Tongue (tissue), 3 donors: ENCODE measurements at places on chromosomes 3 and 15. TPM values are rescaled to one million over a fixed set of nuclear protein-coding genes. Genes with fewer than 3 reads are reported as not detected.

- DNase-seq, result no peak
Observed at GRCh38 chr3:194233150-194233549, 97.2 kb downstream of the HES1 start.

The ADGRG7 gene
- not detected for total RNA-seq

The SPTSSB gene
- 4.4 TPM for total RNA-seq

DNA sequence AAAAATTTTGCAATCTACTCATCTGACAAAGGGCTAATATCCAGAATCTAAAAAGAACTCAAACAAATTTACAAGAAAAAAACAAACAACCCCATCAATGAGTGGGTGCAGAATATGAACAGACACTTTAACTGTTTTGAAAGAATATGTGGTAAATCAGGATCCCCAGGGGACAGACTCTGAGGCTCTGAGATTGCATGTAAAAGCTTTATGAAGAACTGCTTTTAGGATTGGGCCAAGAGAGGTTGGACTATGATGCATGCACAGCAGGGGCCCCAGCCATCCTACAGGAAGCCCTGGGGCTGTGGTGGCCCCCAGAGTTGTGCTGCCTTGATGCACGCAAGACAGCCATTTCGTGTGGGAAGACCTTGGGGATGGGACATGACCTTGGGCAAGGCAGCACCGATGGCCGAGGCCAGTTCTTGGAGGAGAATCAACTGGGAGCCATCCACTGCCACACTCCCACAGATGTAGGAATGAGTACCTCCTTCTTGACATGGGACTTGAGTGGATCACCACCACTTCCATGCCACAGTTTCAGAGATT, 298.1 kb upstream of the THBS1 start:
- DNase-seq, result no peak

DNA sequence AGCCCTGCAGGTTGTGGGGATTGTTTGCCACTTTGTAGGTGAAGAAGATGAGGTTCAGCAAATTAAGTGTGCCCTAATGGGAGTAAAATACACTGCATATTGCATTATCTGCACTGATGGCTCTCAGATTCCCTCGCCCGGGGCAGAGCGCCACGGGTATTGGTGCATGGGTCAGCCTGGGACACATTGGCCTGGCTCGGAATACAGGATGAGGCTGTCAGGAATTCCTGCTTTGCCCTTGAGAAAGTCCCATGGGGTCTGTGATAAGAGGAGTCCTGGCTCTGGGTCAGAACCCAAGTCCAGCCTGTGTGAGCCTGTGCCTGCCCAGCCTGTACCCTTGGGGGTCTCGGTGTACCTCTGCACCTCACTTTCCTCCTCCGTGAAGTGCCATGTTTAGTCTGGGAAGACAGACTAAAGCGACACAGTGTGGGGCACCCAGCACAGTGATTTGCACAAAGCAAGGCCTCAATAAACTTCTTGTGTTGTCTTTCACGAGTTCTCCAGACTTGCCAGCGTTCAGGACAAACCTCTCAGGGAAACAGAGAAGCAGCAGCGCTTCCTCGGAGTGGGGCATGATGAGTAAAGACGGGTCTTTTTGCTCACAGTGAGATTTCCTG, 107.6 kb downstream of the LRRK1 start:
- no peak for DNase-seq

The LRRC34 gene
- total RNA-seq, result 4.3 TPM

DNA sequence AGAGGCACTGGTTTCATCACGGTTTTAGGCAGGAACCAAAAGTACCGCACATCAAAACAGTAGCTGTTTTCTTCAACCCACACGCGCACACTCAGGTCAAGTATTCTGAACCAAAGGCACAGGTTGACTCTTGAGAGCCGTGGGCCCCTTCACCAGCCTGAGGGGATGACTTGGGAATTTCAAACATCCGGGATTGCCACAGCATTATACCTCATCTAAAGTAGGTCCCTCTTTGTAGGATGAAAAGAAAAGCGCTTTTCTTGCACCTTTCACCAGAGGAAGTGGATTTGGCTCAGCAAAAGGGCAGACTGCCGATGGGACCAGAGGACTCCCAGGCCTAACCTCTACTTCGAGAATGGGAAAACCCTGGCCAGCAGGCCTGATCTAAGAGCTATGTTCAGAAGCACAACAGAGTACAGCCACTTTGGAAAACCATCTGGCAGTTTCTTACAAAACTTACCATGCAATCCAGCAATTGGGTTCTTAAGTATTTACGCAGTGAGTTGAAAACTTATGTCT, 88.2 kb upstream of the PROK2 start:
- no peak for DNase-seq

DNA sequence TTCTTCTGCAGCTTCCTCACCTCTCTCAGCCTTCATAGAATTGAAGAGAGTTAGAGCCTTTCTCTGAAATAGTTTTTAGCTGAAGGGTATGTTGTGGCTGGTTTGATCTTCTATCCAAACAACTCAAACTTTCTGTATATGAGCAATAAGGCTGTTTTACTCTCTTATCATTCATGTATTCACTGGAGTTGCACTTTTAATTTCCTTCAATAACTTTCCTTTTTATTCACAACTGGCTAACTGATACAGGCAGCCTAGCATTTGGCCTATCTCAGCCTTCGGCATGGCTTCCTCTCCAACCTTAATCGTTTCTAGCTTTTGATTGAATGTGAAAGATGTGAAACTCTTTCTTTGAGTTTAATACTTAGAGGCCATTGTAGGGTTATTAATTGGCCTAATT, 109.3 kb downstream of the GTPBP8 start:
- no peak for DNase-seq

The GOLGA8J gene
- not detected for total RNA-seq

- DNase-seq, result no peak
Observed at GRCh38 chr3:187084126-187084525, 55.2 kb downstream of the RPL39L start.

DNA sequence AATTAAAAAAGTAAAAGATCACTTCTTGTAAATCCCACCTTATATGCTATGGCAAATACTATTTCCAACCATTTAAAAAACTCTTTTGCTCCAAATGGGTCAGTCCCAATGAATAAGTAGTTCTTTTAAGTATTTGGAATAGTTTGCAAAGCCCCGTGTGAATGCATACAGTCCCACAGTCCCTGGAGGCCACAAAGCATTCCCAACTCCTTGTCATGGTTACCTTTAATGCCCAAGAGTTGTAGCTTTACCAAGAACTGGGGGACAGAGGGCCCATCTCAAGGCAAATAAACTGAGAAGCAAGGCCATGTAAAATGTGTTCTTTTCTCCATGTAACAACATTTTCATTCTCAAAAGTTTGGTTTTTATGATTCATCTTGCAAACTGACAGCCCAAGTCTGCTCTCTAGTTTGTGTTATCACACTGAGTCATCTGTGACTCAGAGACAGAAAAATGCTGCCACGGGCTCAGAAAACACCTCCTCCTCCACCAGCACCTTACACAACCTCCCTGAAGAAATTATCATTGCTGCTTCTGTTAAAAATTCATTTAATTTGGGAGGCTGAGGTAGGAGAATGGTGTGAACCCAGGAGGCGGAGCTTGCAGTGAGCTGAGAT, 336.2 kb downstream of the ERC2 start:
- no peak for DNase-seq

DNA sequence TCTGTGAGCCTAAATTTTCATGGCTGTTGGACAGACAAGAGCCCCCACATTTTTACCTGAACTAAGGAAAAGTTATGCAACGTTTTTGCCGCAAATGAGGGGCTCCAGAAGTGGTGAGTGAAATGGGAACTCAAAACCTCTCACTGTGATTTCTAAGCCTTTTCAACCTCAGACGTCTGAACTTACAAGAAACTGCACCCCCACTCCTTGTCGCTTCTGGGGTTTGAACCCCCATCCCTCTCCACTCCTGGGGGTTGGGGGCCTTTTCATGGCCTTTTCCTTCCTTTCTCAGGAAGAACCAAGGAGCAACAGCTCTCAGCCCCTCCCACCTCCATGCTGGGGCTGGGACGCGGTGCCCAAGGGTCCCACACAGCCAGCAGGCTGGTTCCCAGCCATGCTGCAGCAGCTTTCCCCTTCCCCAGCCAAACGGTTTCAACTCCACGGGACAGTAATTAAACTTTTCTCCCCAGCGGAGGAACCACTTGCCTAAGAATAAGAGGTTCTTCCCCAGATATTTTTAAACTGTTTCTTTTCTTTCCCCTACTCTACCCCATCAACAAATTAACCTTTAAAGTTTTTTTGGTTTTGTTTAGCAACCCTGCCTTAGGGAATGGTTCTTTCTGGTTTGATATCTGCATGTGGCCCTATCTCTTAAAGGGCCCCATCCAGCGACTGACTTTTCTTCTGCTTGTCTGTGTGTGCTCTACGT, 387.6 kb upstream of the CBLB start:
- DNase-seq, result no peak

DNA sequence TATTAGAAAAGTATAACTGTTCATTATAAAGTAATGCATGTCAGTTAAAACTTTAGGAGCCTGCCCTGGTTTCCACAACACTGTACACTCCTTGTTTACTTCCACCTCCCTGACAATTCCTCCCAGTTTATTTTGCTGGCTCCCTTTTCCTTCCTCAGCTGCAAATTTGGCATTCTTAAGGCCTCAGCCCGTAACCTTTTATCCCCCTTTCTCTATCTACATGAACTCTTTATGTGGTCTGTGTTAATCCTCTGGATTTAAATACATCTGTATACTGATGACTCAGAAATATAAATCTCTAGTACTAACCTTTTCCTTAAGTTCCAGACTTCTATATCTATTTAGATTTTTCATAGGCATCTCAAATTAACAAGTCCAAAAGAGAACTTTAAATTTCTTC, 143.6 kb downstream of the OTOL1 start:
- DNase-seq, result no peak

DNA sequence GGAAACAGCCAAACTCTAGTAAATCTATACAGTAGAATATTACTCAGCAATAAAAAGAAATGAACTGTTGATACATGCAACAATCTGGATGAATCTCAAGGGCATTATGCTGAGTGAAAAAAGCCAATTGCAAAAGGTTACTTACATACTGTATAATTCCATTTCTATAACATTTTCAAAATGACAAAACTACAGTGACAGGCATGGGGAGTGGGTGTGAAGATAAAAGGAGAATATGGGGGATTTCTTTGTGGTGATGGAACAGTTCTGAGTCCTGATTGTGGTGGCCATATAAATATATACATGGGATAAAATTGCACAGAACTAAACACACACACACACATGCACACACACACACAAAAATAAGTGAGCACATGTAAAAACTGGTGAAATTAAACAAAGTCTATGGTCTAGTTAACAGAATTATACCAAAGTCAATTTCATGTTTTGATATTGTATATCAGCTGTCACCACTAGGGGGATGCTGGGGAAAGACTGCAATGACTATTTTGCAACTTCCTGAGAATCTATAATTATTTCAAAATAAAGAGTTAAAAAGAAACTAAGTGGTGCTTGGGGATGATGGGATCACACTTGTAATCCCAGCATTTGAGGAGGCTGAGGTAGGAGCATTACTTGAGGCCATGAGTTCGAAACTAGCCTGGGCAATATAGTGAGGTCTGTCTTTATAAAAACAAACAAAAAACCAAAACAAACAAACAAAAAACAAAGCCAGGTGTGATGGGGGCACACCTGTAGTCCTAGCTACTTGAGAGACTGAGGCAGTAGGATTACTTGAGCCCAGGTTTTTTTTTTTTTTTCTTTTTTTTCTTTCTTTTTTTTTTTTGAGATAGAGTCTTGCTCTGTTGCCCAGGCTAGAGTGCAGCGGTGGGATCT, 66.0 kb downstream of the SPTSSB start:
- DNase-seq, result no peak
